ENCODE measurements at places on chromosomes 5 and 9. TPM values are rescaled to one million over a fixed set of nuclear protein-coding genes. Genes with fewer than 3 reads are reported as not detected.

SH3RF2 gene
- 1.0 TPM for total RNA-seq

ST8SIA4 gene
- 0.29 TPM for total RNA-seq

RAI14 gene
- 107 TPM for total RNA-seq

UAP1L1 gene
- total RNA-seq, result 34.7 TPM

REEP2 gene
- 8.4 TPM for total RNA-seq

ORM2 gene
- total RNA-seq, result not detected

NUTM2F gene
- total RNA-seq, result not detected

PCSK5 gene
- 10.1 TPM for total RNA-seq

TMEM252 gene
- total RNA-seq, result not detected

MEGF10 gene
- under 0.01 TPM for total RNA-seq

REXO4 gene
- 21.7 TPM for total RNA-seq

CAMK4 gene
- 6.4 TPM for total RNA-seq

GDA gene
- not detected for total RNA-seq

ZNF879 gene
- 4.9 TPM for total RNA-seq

GLDC gene
- 0.58 TPM for total RNA-seq

SLC23A1 gene
- not detected for total RNA-seq
